ENCODE measurements at places on chromosomes 7 and 10.

DNA sequence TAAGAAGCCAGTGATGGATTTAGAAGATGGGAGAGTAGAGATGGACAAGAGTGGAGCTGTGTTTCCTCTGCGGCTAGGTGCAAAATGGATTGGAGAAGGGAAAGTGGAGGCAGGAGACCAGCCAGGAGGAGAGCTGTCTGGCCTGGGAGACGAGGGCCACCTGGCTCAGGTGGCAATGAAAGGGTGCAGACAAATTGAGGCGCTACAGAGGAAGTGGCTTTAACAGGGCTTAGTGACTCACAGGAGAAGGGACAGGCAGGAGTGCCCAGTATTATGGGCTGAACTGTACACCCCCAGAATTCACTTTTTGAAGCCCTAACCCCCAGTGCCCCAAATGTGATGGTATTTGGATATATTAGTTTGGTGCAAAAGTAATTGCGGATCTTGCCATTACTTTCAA is 65.6 kb upstream of the DUSP5 start:
- no peak for DNase-seq

DNA sequence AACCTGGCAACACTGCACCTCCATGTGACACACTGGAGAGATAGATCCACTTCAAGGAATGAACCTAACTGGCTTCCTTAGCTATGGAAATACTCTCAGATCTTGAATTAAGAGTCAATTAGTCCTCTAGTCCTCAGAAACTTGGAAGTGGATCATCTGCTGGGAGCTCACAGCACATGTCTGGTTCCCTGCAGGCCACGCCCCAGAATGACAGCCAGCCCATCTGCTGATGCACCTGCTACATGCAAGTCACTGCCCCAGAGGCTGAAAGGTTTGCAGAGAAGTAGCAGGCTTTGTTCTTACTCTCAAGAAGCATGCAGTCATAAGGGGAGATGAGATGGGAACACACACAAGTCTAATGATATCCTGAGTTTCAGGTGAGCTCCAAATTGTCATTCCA is 275.9 kb downstream of the SKAP2 start:
- DNase-seq, result no peak

DNA sequence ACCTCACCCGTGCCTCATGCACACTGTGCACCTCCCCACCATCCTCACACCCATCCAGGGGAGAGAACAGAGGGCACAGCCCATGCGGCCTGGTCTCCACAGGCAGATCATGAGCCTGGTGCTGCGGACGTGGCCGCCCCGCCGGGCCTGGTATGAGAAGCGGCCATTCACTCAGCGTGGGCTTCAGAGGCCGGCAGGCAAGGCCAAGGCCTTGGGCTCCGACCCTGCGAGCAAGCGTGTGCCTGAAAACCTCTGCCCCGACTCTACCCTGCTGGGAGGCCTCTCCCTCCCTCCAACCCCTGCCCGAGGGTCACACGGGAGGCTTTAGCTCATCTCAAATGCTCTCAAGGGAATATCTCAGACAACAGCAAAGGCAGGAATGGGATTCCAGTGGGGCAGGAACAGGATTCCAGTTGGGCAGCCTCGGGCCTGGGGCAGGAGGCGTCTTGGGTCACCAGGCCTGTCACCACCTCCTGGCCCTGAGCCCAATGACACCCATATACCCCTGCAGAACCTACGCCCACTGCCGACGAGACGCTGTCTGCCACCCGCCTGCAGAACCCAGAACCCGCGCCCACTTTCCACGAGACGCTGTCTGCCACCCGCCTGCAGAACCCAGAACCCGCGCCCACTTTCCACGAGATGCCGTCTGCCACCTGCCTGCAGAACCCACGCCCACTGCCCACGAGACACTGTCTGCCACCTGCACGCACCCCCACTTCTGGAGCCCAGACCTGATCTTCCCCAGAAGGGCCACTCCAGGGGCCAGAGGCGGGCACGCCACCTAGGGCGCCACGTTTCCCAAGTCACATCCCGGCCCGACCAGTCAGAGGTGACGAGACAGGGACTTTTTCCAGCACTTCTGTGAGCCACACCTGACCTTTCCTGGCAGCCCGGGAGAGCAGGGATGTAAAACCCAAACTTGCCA is 38.9 kb downstream of the ADAP1 start:
- no peak for DNase-seq

- no peak for DNase-seq
Measured at GRCh38 chr7:96300502-96300901, 21.4 kb downstream of the SLC25A13 start.

GRCh38 chr7:2607122-2607922 is 24.5 kb upstream of the TTYH3 start:
- no peak for DNase-seq

DNA sequence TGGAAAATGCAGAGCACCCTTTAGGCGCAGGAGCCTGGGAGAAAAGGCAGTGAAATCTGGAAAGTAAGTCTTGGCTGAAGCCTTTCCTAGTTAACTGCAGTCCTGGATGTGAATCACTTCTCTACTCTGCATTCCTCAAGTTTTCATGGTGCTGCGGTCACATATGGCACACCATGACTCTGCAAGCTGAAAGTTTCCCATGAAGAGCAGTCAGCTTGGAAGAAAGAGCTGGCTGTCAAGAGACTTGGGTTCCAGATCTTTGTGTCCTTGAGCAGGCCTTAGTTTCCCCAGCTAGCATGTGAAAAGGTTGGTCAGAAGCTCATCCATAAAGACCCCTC is 548.3 kb downstream of the SORCS3 start:
- no peak for DNase-seq

DNA sequence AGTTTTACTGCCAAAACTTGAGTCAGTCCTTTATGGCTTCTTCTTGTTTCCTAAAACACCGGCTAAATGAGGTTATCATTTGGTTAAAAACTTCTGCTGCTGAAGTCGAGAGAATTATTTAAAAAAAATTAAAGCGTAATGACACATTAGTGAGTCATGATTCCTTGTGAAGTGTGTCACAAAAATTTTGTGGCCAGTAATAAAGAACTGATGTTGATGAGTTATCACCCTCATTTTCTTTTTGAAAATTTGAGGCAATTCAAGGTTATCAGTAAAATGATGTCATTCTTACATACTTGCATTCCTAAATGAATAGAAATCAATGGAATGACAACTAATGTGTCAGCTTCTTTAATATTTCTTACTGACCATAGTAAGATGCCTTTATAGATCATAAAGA is 427.4 kb downstream of the SORCS3 start:
- no peak for DNase-seq
